ENCODE measurements at places on chromosomes 1 and 21.

GRCh38 chr1:169618367-169618766 is 11.6 kb downstream of the SELP start:
- no peak for DNase-seq

DNA sequence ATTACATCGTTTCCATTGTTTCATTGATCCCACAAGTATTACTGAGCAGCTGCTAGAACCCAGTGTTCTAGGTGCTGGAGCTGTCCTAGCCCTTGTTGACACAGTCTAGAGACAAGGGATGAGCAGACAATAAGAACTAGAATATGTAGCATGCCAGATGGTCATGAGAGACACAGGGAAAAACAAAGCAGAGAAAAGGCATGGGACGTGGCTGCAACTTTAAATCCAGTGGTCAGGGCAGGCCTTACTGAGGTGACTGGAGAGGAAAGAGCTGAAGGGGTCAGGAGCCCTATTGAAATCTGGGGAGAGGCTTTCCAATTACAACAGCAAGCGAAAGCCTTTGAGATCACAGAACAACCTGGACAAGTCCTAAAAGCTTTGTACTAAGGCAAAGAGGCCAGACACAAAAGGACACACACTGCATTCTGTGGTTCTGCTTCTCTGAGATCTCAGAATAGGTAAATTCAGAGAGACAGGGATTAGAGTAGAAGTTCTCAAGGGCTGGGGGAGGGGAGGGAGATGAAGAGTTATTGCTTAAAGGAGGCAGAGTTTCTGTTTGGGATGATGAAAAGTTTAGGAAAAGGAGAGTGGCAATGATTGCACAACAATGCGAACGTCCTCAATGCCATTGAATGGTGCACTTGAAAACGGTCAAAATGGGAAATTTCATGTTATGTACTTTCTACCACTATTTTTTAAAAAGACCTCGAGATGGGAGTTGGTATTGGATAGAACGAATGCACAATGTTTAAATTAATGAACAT is 467.4 kb upstream of the VAMP3 start:
- DNase-seq, result no peak

- DNase-seq, result no peak
These were observed 32.1 kb upstream of the CLIC4 start for GRCh38 chr1:24713176-24713575.

DNA sequence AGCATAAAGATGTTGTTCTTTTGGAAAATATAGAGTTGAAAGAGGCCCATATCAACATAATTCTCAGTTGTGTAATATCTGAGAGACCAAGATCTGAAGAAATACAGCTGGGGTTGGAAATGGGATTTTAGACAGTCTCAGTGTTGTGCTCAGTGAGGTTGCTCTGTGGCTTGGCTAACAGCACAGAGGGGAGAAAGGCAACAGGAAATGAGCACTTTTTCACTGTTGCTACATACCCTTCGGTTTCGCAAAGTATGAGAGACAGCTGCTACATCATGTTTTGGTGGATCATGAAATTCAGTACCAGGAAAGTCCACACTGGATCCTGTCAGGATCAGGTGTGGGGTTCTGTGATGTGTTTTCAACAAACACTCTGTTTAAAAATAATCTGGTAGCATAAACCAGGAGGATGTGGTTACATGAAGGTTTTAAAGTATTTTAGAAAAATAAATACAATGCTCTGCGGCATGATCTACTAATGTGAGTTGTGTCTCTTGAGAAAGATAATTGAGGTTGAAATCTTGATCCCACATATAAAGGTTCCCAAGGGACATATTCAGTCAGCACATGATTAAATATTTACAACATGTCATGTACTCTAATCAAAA is 7.0 kb upstream of the GPR88 start:
- DNase-seq, result peak; percentile 32

DNA sequence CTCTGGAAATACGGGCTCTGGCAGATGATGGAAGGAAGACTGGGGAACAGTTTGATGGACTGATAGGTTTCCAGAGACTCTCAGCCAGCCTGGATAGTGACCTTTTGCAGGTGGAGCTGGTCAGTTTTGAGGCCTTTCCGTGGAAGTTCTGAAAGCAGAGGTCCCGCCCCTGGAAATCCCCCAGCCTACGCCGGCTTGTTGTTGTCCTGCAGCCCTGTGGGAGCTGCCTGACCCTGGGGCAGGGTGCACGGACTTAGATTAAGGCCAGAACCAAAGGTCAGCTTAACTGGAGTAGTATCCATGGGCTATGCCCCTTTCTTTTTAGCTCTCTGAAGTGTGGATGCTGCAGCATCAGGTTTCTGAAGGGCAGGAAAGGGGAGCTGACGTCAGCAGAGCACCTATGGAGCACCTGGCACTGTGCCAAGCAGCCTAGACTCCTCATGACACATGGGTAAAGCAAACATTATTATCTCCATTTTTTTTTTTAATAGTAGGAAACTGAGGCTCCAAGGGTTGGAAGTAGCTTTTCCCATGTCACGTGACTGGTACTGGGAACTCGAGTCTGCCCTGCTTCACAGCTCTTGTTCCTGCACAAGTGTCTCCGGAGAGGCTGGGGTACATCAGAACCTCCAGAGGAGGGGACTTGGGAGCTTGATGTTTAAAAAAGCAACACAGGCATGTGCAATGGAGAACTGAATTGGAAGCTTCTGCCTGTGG is 38.5 kb downstream of the IER5 start:
- DNase-seq, result no peak

GRCh38 chr1:179866616-179867015 is 11.0 kb downstream of the TOR1AIP2 start:
- DNase-seq, result no peak

DNA sequence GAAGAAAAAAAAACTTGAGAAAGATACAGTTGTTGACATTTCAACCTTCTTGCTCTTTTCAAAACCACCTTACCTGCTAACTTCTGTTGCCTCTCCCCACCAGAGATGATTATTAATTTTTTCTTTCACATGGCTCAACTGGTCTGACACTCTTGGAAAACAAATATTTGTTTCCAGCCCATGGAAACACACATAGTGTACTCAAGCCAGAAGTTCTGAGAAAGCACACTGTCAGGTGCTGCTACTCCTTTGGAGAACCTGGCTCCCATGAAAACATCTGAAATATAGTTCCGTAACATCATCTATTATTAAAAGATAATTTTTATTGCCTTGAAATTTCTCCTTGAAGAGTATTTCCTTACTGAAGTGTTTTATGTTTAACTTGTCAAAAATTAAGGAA is 145.0 kb upstream of the C1orf105 start:
- DNase-seq, result no peak

DNA sequence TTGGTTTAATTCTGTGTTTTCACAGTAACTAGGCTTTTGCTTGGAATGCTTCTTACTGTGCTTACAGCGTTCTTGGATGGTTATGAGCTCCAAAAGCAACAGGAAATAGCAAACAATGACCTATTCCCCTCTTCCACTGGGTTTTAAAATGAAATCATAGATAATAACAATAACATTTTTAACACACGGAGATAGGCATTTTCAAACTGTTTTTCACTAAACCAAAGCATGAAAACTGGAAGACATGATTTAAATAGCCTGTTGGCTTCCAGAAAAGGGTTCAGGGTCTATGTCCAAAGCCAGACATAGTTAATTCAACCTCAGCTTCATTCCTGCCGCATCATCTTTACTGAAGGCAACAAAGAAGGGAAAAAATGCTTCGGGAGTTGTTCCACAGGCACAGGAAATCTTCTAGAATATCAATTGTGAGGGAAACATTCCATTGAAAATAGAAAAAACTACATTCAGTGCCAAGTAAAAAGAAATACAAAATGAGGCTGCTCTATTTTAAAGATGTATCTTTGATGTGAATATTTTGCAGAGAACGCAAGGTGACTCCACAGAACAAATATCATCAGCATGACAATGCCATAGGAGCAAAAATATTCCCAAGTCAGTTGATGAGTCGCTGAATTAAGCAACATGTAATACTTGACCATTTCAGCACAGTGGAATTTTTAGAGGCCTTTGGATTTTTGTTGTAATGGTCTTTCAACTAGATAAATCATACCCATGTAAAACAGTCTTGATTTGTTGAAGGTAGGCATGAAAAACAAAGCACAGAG is 80.7 kb downstream of the NID1 start:
- DNase-seq, result no peak

- DNase-seq, result peak; percentile 77
These were observed 24.3 kb downstream of the WNT2B start for GRCh38 chr1:112533029-112533428.

DNA sequence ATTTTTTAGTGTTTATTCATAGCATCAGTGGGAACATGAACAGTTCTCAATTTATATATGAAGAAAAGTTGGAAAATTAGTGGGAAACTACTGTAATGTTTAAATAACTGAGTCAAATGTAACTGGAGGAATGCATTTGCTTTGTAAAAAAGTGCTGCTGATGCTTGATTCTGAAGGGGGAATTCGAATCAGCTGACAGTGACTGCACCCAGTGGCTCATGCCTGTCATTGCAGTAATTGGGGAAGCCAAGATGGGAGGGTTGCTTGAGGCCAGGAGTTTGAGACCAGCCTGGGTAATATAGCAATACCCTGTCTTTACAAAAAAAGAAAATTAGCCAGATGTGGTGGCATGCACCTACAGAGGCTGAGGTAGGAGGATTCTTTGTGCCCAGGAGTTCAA is 398.4 kb downstream of the ZP4 start:
- no peak for DNase-seq

GRCh38 chr1:21845646-21846641 is 33.9 kb downstream of the LDLRAD2 start:
- DNase-seq, result no peak

- DNase-seq, result no peak
These were observed 10.7 kb upstream of the CSRP1 start for GRCh38 chr1:201517631-201518030.

GRCh38 chr1:86650065-86650464 is 54.3 kb upstream of the SH3GLB1 start:
- DNase-seq, result no peak

GRCh38 chr1:232509570-232509969 is 120.4 kb downstream of the SIPA1L2 start:
- no peak for DNase-seq

- peak; percentile 11 for DNase-seq
These were observed 61.7 kb downstream of the CASQ2 start for GRCh38 chr1:115706587-115707425.

- DNase-seq, result no peak
These were observed 30.2 kb downstream of the RERE start for GRCh38 chr1:8787218-8787617.

DNA sequence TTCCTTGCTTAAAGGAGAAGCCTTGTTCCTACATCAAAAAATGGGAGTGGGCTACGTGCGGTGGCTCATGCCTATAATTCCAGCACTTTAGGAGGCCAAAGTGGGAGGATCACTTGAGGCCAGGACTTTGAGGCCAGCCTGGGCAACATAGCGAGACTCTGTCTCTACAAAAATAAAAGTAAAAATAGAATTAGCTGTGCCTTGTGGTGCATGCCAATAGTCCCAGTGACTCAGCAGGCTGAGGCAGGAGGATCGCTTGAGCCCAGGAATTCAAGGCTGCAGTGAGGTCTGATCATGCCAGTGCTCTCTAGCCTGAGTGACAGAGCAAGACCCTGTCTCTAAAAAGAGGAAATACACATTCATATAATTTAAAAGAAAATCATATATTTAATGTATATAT is 127.1 kb downstream of the C1orf21 start:
- DNase-seq, result no peak

DNA sequence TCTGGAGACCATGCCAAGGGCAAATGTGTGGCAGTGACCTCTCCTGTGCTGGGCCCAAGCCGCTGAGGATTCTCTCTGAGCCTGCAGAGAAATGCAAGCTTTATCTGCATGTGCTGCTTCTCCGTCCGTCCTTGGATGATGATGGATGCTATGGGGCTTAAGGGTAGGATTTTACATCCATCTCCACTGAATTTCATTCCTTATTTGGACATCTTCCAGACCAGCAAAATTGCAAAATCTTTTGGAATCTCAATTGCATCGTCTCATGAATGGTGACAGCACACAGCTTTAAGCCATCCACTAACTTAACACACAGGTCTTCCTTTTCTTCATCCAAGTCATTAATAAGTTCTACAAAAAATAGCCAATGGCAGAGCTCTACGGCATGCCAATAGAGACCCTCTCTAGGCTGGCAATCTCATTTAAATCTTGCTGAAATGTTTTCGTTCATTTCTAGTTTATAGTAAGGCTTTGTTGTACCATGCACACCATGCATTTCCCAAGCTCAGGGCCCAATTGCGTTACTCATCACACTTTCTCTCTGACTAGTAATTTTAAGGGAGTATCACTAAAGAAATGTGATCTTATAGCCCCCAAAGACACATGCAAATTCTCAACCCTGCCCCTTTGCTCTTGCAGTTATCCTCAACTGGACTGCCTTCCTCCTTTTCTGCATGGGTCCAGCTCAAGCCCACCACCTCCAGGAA is 11.1 kb downstream of the BATF3 start:
- no peak for DNase-seq

All from non-pigmented ciliary epithelial cell (primary cell).